ENCODE measurements at places on chromosomes 4 and X.
A peak's percentile ranks its signal among the peaks of the same experiment; 100 is the strongest.

- DNase-seq = no peak
Observed at GRCh38 chr4:37073226-37073840, 171.2 kb upstream of the NWD2 start.

DNA sequence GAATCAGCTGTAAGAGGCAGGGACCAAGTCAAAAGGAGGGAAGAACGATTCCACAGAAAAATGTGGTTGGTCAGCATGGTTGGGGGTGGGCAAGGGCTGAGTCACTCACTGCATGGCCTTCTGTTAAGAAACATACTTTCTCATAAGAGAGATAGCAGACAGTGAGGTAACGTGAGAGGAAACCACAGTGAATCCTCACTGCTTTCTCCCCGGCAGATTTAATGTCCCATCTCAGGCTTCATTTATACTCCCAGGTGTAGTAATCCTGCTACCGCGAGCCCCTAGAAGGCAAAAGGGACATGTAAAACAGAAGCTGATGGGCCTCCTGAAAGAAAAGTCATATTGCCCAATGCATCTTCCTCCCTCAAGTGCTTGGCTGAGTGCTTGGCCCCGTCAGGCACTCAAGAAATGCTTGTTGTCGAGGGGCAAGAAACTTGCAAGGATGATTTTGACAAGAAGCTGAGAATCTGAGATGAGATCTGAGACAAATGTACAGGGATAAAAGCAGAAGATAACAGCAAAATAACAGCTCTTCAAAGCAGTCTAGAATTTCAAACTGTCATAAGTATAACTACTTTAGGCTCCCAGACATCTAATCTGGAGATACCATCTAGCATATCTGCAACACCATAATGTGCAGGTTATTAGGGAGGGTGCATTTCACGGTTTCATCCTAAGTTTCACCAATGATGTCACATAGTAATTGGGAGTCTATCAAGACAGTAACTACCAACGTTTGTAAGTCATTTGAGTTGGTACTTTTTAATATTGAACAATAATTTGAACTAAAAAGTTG lies 40.2 kb downstream of the SH3KBP1 start:
- no peak for DNase-seq

GRCh38 chr4:121738780-121739535 lies 26.0 kb downstream of the SMIM43 start:
- no peak for DNase-seq

- DNase-seq = no peak
Observed at GRCh38 chr4:26584725-26585124, 841 bp downstream of the TBC1D19 start.

GRCh38 chrX:120310861-120311726 lies at the start of gene TMEM255A:
Gene TMEM255A, minus strand, starts transcription at chrX:120311461. Its CDS starts 152 bp downstream, at chrX:120311309.
- DNase-seq = peak; percentile 41

DNA sequence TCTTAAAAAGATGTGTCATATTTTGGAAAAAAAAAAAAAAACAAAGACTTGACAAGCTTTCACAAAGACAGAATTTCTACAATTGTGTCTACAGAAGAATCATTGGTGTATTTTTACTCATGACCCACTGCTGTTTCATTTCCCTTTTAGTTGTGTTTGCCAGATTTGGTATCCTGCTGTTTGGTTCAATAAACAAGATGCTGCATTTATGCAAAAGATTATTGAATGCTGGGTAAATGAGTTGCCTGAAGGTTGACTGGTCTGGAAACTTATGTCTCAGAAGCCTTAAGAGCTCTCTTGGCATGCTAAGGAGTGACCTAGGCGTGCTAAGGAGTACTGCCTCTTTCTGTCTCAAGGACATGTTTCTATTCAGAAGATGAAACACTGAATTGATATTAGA lies 64.9 kb upstream of the NPY2R start:
- DNase-seq = no peak

DNA sequence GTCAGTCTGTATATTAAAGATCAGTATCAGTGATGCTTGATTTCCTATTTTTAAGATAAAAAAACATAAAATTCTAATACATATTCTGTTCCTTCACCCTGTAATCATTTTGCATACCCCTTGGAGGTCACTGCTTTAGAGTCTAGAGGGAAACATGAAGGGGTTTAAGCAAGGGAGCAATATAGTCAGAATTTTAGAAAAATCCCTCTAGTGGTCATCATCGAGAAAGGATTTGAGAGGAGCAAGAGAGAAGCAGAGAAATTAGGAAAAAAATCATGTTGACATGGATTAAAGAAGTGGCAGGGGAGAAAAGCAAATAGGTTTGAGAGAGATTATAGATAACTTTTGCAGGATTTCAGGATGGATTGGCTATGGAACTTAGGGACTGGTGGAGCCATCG lies 11.1 kb downstream of the APEX2 start:
- DNase-seq = no peak

- no peak for DNase-seq
Observed at GRCh38 chrX:8914681-8915080, 113.5 kb upstream of the FAM9A start.
